ENCODE measurements at places on chromosomes 16 and 17.

DNA sequence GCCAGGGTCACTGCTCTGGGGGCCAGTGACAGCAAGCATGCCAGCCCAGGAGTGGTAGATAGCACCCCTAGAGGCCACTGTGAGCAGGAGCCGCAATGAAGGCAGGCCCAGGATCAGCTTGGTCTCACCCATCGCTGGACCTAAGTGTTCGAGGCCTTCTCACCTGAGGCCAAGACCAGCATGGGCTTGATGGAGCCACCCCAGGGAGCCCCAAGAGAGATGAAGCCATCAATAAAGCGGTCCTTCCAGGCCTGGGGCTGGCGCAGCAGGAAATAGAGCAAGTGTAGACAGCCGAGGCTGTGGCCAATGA lies 1.8 kb downstream of the LCAT start:
- DNase-seq = no peak

DNA sequence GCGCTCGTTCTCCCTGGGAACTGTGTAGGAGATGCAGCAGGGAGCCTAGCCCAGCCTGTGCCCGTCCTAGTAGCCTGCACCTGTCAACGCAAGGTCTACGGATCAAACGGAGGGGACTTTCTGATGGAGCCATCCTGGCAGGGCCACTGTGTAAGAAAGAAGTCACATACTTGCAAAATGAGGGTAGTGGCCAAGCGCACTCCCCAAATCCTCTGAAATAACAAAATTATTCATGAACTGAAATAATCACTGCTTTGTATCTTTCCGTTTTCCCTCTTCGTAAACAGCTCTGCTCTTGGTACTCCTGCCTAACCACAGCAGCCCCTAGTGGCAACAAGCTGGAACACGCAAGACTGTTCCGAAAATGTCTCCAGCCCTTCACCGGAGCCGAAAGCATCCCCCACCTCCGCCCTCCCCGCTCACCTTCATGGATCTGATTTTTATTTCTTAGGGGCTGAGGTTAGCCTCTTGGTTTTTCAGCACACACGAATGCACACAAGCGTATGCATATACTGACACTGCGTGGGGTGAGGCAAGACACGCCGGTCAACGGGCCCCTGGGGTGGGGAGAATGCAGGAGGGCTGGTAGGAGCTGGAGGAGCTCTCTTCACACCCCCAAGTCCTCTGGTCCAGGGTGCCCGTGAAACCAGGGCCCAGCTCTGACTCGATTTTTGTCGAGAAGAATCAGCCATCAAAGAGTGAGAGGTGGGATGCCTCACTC lies 100.8 kb downstream of the ABCC12 start:
- peak; percentile 4 for DNase-seq

DNA sequence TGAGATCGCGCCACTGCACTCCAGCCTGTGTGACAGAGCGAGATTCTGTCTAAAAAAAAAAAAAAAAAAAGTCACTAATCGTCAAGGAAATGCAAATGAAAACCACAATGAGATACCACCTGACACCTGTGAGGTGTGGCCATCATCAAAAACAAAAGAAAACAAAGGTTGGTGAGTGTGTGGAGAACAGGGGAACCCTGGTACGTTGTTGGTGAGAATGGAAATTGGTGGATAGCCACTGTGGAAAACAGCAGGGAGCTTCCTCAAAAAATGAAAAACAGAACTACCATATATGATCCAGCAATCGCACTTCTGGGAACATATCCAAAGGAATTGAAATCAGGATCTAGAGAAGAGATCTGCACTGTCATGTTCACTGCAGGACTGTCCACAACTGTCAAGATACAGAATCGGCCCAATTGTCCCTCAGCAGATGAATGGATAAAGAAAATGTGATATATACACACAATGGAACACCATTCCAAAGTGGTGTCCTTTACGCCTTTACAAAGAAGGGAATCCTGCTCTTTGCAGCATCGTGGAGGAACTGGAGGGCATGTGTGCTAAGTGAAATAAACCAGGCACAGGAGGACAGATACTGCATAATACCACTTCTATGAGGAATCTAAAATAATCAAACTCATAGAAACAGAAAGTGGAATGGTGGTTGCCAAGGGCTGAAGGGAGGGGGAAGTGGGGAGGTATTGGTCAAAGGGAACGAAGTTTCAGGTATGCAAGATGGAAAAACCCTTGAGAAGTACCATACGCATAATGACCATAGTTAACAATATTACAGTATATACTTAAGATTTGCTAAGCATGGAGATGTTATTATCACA lies 63.5 kb upstream of the PLCG2 start:
- no peak for DNase-seq

DNA sequence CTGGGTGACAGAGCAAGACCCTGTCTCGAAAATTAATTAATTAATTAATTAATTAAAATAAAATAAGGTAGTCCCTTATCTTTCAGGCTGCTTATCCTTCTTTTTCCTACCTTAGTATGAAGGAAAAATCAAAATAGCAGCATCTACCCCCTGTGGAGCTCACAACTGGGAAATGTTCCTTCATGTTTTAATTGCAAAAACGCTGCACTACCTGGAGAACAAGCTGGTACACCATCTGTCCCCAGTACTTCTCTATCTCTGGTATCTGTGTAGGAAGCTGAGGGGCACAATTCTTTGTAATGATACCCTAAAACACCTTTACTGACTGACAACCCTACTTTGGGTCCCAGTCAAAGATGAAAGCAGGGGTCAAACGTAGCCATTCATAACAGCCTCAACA lies 55.1 kb upstream of the MNT start:
- no peak for DNase-seq

GRCh38 chr17:79956853-79957252 lies 78.8 kb downstream of the TBC1D16 start:
- DNase-seq = no peak

DNA sequence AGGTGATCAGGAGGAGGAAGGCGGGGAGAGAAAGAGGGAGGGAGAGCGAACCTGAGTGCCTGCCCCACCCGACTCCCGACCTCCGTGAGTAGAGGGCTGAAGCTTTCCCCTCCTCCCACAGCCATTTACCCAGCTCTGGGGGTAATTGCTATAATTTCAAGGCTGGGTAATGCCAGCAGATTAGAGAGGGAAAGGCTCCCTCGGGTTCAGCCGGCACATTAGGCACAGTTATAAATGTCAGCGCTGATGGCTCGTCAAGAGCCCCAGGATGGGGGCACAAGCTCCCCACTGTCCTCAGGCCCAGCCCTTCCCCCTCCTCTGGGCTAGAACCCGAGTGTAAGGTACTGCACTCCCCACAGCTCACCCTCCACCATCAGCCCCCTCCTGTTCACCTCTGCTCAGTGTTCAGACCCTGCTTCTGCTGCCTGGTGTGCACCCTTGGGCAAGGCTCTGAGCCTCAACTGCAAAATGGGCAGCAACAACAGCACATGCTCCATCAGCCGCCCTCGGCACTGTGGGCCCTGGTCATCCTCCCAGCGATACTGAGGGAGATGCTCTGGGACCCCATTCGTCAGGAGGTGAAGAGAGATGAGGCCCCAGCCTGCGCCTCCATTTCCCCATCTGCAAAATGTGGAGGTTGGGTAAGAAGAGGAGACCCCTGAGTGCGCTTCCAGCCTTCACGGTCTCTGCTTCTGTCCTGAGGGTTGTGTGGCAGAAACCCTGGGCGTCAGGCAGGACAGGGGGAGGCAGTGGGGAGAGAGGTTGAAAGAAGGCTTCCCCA lies 77.2 kb downstream of the NT5M start:
- DNase-seq = no peak

All from NCI-H2029 (cell line).